ENCODE measurements at places on chromosomes 16 and 17.
A peak's percentile ranks its signal among the peaks of the same experiment; 100 is the strongest.

GRCh38 chr17:48026502-48027321 is 10.9 kb downstream of the COPZ2 start:
- peak; percentile 61 for DNase-seq

DNA sequence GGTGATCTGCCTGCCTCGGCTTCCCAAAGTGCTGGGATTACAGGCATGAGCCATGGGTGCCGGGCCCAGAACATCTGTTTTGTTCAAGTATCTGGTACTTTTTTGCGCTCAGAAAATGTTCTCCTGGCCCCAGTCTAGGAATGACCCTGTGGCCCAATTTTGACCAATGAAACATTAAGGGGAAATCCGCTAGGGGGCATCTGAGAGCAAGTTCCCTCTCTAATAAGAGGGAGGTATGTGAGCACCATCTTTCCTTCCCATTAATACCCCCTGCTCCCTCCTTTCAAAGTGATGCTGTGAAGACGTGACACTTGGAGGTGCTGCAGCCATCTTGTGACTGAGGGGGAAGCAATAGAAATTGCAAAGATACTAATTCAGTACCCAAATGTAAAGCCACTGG is 16.5 kb upstream of the CLEC3A start:
- DNase-seq: no peak

DNA sequence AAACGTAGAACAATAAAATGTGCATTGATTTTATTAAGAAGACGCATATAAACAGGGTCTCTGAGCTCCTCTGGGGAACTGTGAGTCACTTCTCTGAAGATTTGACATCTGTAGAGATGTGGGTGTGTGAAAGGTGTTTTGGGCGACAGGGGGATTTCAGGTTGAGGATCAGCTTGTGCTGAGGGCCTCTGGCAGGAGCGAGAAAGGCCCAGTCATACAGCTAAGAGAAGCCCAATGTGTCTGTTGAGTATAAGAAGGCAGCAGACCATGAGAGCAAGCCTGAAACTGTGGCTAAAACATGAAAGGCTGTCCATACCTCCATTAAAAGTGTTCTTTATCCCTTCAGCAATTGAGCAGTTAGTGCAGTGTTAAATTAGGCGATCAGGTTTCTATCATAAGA is 406.5 kb upstream of the MON1B start:
- no peak for DNase-seq

GRCh38 chr16:87816507-87817100 is 50.8 kb upstream of the KLHDC4 start:
- no peak for DNase-seq

GRCh38 chr16:5065326-5065725 is 430 bp downstream of the C16orf89 start:
- no peak for DNase-seq

DNA sequence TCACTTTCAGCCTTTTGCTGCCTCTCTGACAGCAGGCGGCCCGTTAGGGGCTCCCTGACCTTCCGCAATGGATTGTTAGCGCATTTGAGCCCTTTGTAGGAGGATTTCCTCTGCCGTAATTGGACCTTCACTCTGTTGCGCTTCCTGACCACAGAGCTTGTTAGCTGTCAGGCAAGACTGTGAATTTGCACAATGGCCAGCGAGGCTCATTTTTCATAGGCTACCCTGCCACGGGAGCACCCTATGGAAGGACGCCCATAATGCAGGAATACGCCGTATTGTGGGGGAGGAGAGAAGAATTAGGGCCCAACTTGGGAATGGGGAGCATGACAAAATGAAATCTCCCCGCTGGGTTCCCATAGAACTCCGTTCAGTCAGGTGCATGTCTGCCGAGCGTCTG is 205.2 kb upstream of the NLRP1 start:
- no peak for DNase-seq
